Urothelium cell line (cell line): ENCODE measurements at places on chromosomes 12 and 14.

DNA sequence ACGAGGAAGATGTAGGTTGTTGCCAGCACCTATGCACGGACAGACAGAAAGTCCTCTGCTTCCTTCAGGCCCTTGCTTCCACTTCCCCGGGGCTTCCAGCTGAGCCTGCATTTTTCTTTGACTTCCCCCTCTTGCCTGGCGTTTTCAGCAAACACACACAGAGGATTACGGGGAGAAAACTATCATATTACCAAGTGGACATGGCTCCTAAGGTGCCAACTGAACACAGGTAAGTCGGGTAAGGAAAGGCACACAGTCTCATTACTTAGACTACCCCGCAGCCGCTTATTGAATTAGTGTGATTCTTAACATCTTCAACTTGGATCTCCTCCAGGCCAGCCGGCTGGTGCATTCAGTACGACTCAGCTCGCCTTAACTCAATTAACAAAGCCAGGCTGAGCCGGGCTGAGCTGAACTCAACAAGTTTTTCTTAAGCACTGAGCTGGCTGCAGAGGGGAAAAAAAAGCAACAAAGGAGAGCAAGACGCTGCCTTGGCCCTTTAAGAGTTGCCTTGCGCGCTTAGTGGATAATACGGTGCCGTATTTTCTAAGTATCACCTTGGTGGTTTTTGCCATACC is 19.2 kb upstream of the MAP1LC3B2 start:
- DNase-seq = no peak

- no peak for DNase-seq
Observed at GRCh38 chr12:83414981-83415380, 728.3 kb downstream of the TMTC2 start.

- no peak for DNase-seq
Observed at GRCh38 chr12:102602521-102602920, 122.2 kb upstream of the IGF1 start.

- no peak for DNase-seq
Observed at GRCh38 chr12:20459920-20460319, 91.6 kb downstream of the PDE3A start.

GRCh38 chr14:85461432-85462133 is 68.4 kb upstream of the FLRT2 start:
- no peak for DNase-seq

DNA sequence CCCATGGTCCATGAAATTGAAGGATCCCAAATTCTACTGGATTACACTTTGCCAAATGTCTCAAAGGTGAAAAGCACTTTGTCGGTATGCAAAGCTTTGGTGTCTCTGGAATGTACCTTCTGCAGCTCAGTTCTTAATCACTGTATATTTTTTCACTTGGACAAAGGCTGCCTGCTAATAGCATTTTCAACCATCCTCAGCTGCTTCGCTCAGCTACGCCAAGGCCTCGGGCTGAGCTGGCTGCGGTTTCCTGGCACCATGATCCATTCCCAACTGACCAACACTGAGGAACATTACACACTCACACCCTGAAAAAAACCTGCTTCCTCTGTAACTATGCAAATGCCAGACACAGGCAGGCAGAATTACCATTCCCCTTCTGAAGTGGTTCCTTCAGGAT is 335.2 kb downstream of the DPF3 start:
- DNase-seq = no peak

GRCh38 chr12:132273992-132274334 is 55.4 kb downstream of the GALNT9 start:
- no peak for DNase-seq

DNA sequence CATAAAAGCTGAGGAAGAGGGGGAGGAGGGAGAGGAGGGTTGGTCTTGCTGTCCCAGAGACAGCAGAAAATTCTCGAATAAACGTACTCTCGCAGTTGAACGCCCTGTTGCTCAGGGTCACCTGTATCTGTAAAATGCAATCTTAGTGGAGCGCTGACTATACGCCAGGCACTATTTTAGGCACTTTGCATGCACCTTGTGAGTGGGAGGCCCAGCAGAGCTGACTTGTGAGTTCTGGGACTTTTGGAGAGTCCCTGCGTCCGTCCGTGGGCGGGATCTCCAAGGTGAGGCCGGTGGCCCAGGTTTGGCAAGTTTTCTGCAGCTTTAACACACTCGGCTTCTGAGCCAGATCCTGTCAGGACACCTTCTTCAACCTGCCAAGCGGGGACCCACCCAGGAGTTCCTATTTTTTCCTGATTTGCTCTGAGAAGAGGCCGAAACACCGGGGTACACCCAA is 32.5 kb upstream of the PLEKHG6 start:
- peak; percentile 32 for DNase-seq

- no peak for DNase-seq
Observed at GRCh38 chr14:29814156-29815015, 113.3 kb downstream of the PRKD1 start.

DNA sequence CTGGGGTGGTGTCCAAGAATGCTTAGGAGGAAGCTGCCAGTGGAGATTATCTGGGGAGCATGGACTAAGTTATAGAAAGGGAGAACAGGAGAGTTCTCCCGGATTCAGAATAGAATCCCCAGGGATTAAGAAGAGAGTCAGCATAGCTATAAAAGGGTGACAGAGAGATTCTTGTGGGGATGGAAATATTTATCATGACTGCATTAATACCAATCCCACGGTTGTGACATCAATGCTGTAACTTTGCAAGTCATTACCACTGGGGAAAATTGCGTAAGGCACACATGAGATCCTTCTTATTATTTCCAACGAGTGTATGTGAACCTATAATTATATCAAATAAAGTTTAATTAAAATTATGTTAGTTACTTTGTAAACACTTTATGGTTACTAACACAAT is 447.9 kb upstream of the TMEM132C start:
- no peak for DNase-seq

- DNase-seq = no peak
Observed at GRCh38 chr12:113625499-113625898, 153.8 kb upstream of the LHX5 start.

DNA sequence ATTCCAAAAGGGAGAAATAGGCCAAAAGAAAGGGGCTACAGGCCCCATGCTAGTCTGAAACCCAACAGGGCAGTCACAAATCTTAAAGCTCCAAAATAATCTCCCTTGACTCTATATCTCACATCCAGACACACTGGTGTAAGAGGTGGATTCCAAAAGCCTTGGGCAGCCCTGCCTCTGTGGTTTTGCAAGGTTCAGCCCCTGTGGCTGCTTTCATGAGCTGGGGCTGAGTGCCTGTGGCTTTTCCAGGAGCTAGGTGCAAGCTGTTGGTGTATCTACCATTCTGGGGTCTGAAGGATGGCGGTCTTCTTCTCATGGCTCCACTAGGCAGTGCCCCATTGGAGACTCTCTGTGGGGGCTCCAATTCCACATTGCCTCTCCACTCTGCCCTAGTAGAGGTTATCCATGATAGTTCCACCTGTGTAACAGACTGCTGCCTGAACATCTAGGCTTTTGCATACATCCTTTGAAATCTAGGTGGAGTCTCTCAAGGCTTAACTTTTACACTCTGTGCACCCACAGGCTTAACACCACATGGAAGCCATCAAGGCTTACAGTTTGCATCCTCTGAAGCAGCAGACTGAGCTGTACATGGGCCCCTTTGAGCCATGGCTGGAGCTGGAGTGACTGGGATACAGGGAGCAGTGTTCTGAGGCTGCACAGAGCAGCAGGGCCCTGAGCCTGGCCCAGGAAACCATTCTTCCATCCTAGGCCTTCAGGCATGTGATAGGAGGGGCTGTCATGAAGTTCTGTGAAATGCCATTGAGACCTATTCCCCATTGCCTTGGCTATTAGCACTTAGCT is 66.5 kb upstream of the ABCD2 start:
- no peak for DNase-seq

DNA sequence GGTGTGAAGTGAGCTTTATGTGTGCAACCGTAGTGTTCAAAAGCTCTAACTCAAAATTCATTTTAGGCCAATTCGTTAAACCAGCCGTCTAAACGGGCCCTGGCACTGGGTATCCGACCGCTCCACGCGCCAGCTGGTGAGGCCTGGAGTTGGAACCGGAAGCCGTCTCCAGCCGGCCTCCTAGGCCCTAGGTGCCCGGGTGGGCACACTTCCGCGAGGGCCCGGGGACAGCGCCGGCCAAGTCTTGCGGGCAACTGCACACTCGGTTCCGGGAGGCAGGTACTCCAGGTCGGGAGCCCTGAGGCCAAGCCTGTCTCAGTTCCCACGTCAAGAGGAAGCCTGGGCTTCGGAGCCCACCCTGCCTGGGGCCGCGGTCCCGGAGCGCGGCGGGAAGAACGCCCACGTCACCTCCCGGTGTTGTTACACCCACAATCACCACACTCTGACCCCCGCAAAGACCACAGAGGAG is 16.2 kb downstream of the OTX2 start:
- DNase-seq = no peak

DNA sequence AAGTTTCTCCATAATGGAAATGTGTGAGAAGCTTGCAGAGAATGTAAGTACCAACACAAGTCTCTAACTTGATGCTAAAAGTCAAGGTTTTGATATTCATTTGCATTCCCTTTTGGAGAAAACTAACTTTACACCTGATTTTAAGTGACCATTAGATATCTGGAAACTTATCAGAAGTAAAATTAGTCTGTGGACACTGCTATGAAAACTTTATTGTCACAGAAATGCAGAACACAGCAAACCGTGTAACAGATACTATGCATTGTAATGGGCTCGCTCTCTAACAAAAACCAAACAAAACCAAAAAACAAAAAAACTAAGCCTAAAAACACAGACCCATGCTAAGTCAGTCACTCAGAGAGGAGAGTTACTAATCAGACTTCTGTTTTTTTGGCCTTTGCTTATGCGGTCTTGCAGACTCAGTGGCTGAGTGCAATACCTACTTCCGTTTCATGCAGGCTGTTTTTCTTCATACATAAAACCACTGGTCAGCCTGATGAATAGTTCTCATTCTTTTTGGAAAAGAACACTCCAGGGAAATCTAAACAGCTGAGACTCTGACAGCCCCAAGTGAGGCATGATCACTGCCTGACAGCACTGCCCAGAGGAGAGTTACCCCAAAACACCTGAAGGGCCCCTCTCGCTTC is 35.7 kb downstream of the NRDE2 start:
- no peak for DNase-seq

GRCh38 chr14:32666308-32666707 is 272.4 kb upstream of the NPAS3 start:
- DNase-seq = no peak

- DNase-seq = peak; percentile 34
Observed at GRCh38 chr14:75454963-75455546, 27.2 kb downstream of the JDP2 start.

- no peak for DNase-seq
Observed at GRCh38 chr14:55482936-55483605, 42.7 kb upstream of the TBPL2 start.
